NCI-H1930 (cell line): ENCODE measurements at places on chromosomes 4 and X.

DNA sequence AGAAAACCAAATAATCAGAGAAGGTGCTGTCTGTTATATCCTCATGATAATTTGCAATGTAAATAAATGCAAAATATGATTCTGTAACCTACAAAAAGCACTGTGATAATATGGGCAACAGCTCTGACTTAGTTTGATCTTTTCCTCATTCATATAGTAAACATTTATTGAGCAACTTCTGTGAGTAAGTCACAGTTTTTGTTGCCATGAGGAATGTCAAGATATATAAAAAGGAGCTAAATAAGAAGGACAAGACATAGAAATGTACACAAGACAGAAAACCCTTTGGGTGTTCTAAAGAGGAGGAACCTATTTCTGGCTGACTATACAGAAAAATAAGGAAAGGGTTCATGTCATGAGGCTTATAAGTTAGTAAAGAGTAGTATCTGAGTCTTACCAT is 44.3 kb downstream of the ARSJ start:
- DNase-seq, result no peak

DNA sequence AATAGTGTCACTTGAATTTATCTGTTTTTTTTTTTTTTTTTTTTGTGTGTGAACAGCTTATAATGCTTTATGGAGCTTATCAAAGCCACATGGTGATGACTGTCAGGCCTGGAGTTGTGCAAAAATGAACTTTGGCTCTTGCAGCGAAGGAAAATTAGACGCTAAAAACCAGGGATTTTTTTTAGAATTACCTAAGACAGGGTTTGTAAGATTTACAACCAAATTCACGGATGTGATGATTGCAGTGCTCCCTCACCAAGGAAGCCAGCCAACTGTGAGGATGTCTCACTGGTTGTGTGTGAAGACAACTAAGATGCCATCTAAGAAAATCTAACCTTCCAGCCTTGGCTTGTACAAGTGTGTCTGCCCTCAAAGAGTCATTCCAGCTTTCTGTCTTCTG is 127.1 kb upstream of the SLC4A4 start:
- DNase-seq, result no peak

DNA sequence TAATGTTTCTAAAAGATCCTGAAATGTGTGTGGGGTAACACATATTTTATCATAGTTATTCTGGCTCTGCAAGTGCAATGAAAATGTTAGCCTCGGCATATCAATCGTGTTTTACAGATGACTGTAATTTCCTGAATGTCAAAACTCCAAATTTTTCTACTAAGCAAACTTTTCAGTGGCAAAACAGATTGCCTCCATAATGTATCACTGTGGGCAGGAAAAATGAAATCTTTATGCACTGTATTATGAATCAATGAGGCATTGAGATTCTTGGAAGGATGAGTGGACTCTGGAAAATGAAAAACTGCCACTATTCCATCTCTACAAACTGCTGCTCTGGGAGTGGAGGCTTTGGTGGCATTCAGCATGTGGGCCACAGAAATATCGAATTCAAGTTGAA is 160.1 kb upstream of the MBNL3 start:
- no peak for DNase-seq

DNA sequence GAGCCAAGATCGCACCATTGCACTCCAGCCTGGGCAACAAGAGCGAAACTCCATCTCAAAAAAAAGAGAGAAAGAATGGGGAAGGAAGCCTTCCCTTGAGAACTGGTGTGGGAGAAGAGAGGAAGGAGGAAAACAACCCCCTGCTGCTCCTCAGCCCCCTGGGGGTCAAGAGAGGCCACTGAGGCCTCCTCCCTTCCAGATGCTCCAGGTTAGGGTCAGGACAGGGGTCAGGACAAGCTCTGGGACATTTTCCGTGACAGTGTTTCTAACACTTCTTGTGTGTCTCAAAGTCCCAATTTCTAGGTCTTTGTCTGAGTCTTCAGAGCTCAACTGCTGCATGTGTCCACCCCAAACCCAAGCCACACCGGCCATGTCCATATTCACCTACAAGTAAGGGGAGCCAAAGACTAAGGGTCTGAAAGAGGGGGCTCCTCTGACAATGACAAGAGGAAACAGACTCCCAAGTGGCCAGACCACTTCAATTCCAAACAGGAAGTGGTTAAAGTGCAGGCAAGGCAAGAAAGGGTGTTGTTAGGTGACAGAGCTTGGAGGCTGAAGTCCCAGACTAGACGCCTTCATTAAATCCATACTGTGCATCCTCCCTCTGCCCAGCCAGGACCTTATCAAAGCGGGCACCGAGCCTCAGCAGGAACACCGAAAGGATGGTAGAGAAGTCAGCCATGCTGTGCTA is 8.3 kb downstream of the L1CAM start:
- DNase-seq, result no peak

GRCh38 chr4:88511236-88511635 is 12.3 kb downstream of the PYURF start:
- DNase-seq, result no peak

DNA sequence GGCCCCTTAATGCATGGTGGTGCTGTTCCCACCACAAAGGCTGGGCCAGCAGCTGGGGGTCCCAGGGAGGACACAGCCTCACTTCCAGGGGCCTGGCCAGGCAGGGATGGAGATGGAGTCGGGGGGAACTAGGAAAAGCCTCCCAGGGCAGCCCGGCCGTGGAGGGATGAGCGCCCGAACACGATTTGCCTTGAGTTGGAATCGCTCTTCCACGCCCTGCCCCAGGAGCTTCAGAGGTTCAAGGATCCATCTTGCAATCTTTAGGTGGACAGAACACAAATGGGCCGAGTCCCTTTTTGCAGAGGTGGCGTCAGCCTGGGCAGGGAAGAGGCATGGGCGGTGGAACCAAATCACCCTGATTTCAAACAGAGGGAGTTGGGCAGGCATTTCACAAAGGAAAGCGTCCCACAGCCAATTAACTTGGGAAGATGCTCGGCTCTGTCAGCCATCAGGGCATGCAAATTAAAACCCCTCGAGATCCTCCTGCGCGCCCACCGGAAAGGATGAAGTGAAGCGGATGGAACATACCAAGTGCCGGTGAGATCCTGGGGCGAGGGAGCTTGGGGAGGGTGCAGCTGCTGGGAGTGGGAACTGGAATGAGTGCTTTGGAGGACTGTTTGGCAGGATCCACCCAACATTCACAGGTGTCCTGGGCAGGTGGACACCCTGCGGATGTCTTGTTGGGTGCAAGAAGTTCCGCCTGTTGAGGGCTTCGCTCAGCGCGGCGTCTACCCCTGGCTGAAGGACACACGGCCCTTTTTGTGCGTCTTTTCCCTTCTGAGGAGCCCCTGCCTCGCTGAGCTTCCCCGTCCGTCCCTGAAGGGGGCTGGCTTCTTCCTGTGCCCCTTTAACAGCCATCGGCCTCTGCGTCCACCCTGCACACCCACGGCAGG is 75.7 kb downstream of the HTRA3 start:
- no peak for DNase-seq

GRCh38 chrX:5748586-5749150 is 480.0 kb downstream of the NLGN4X start:
- DNase-seq, result no peak

GRCh38 chr4:2820216-2820982 is 23.2 kb upstream of the ADD1 start:
- DNase-seq, result no peak

DNA sequence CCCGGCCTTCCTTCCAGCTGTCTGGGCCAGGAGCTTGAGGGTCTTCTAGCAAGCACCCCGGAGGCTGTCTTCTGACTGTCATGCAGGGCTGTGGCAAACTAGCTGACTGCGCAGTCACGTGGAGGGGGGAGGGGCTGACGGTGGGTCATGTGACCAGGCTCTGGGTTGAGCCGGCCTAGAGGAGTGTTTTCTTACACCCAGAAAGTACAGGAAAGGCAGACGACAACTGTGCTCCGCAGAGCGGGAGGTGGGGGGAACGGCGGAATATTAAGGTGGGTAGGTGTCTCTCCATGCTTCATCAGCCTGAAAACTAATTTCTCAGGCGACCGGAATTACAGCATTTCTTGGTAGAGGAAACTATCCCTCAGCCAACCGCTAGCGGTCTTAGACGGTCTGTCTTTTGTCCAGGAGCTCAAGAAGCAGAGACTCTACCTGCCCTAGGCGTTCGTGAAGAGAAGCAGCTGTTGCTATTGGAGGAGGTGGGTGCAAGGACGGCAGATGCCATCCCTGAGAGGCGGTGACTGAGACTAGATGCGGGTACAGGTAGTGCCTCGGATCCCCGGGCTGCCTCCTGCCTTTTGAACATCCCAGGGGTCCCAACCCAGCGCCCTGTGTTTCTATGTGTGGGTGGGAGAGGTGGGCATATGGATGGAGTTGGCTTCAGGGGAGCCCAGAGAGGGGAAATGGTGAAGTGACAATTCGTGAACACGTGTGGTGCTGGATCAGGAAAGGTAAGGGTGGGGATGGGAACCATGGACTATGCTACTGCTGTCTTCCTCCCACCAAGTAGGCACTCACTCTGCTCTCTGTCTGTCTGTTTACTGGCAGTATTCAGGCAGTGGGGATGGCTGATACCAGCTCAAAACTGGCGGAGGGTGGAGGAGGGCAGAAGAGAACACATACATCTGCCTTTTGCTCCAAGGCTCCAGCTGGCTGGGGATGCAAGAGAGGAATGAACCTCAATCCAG is 8.8 kb downstream of the GPRASP1 start:
- no peak for DNase-seq

- DNase-seq, result no peak
Observed at GRCh38 chr4:105936901-105937300, 41.6 kb downstream of the NPNT start.

DNA sequence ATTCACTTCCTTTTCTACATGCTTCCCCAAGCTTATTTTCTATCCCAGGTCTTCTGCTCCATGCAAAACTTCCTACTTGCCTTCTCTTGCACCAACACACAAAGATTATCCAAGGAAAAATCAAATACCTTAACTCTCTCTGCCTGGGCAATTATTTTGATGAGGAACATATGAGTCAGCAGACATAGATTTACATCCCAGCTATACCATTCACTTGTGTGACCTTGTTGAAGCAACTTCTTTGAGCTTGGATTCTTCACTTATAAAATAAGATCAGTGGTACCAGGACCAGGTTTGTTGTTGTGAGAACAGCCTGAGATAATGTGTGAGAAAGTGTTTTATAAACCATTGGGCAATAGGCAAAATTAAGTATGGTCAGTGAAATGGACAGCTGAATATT is 39.1 kb upstream of the TMEM192 start:
- no peak for DNase-seq

DNA sequence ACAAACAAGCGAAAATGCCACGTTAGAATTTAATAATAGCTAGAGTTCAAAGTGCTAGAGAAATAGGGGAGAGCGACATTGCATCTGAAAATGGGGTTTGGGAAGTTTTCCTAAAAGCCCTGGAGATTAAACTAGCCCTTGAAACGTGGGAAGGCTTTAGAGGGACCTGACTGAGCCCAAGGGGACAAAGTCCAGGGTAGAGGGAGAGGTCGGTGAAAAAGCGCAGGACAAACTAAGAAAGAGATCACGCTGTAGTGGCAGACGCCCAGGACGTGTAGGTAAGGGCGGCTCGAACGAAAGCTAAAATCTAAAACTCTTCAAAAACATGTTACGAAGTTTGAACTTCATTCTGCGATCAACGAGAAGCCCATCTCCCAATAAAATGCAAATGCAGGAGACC is 1.1 kb upstream of the ATP11C start:
- DNase-seq, result no peak

- no peak for DNase-seq
Observed at GRCh38 chr4:762211-763190, 56.9 kb downstream of the PCGF3 start.

DNA sequence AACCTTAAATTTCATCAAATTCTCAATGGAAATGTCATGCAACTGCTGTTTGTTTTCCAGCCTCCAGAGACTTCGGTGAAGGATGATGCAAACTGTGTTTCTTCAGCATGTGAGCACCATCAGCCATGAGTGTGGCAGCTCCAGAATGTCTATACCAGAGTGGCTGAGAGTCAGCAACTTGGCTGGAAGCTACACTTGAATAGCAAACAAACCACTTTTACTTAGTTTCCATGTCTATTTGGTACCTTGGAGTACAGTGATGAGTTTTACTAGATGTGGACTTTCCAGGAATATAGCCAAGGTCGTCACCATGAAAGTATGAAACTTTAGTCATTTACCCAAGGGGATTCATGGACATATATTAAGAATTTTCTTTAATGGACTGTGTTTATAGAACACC is 4.3 kb upstream of the IL21 start:
- DNase-seq, result no peak

- DNase-seq, result no peak
Observed at GRCh38 chr4:102503831-102504786, 3.0 kb downstream of the NFKB1 start.

- DNase-seq, result no peak
Observed at GRCh38 chr4:4664234-4664633, 122.4 kb upstream of the STX18 start.

DNA sequence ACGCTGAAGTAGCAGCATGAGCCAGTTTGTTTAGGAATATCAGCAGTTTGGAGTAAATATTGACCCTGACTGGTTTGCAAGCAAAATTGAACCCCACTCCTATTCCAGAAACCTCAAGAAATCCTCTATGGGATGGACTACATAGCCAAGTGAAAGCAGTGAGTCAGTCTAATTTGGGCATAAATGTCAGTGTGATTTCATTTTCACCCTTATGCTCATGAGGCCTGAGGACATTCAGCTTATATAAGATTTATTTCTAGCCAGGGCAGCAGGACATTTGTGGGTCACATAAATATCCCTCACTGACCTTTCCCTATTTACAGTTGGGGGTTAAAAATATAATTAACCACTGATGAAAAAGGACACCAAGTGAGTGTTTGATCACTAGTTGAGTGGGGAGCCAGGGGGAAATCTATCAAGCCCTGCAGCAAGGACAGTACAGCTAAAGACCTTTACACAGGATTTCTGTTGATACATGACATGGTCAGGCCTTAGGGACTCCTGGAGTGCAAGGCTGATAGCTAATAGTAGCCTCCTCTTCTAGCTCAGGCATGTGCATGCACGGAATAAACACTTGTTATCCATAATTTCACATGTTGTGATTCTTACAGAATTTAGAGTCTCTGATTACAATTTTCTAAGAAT is 996.9 kb upstream of the GRIA3 start:
- no peak for DNase-seq

- DNase-seq, result no peak
Observed at GRCh38 chr4:176090115-176090514, 24.5 kb downstream of the WDR17 start.

DNA sequence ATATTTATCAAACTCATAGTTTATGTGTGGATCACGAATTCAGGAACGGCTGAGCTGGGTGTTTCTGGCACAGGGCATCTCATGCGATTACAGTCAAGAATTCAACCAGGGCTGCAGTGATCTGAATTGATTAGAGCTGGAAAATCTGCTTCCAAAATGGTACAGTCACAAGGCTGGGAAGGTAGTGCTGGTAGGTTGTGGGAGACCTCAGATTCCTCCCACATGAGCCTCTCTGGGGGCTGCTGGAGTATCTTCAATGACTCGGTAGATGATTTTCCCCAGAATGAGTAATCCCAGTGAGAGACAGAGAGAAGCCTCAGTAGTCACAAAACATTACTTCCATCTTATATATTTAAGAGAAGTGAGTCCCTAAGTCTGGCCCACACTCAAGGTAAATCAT is 36.2 kb upstream of the PRDX4 start:
- no peak for DNase-seq

- no peak for DNase-seq
Observed at GRCh38 chr4:161949946-161950725, 213.7 kb downstream of the FSTL5 start.
